Esophagus mucosa (tissue), 1 donor: ENCODE measurements at places on chromosomes 16 and 17. TPM values are rescaled to one million over a fixed set of nuclear protein-coding genes. Genes with fewer than 3 reads are reported as not detected.

GRCh38 chr16:48126801-48127644, 28.8 kb downstream of the ABCC12 start:
- ATAC-seq, result peak; percentile 90

DNA sequence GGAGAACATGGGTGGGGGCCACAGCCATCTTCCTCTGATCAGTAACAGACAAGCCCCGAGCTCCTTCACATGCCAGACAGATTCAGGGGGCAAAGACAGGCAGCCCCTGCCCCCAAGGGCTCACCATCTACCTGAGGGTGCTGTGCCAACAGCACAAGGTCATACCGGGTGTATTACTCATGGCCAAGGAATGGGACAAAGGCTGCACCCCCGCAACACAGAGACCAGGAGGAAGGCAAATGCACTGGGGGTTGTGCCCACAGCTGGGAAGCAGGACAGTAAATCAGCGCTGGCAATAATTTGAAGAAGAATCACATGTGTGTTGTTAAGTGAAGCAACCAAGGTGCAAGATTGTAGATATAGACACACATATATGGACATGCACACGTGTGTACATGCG, 137.1 kb downstream of the C16orf95 start:
- ATAC-seq, result no peak

- peak; percentile 6 for ATAC-seq
Measured at GRCh38 chr16:164827-165538, 795 bp upstream of the HBM start.

DNA sequence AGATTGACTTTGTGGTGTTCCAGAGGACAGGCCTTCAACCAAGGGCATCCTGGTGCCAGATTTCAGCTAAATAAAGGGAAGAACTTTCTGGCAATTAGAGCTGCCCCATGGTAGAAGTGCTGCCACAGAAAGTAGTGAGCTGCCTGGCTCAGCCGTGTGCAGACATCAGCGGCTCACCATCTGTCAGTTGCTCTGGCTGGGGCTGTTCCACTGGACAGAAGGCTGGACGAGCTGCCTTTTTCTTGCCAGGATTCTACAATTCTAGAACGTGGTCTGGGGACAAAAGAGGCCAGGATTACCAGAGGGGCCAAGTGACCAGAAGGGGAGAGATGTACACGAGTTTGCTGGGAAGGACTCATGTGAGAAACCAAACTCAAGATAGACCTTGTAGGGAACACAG, 107.0 kb upstream of the RPL38 start:
- ATAC-seq, result no peak

DNA sequence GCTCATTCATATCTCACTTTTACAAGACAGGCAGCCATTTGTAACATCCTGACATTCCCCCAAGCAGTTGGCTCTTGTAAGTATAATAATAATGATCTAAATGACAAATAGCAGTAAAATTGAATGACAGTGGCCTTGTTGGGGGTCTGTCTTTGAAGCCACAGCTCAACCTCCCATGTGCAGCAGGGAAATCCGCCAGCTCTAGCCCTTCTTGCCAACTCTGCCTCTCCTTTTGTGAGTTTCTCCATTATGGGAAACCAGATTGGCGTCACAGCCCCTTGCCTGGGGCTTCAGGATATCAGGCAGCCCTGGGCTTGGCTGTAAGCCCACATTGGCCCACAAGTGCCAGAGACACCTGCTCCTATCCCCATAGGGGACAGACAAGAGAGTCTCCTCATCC, 70.4 kb upstream of the CACNG5 start:
- no peak for ATAC-seq

DNA sequence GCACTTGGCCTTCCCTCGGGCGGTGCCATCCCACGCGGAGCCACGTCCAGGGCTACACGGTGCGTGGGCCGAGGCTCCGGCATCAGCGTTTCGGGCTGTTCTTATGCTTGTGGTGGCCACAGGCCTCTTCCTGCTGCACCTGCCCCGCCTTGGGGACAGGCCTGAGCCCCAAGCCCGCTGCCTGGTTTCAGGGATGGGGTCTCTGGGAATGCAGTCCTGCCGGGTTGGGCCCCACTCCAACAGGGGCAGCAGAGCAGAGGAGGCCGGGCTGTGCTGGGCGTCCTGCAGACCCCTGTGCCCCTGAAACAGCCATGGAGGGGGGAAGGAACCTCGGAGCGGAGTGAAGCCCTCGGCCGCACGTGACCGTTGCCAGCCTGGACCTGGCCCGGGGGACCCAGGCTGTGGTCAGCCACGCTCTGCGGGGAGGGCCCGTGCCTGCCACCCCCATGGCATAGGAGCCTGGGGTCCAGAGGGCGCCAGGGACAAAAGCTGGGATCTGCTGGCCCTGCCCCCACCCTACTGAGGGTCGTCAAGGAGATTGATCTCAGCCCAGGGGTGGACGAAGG, 453 bp upstream of the WFIKKN1 start:
- ATAC-seq, result no peak

DNA sequence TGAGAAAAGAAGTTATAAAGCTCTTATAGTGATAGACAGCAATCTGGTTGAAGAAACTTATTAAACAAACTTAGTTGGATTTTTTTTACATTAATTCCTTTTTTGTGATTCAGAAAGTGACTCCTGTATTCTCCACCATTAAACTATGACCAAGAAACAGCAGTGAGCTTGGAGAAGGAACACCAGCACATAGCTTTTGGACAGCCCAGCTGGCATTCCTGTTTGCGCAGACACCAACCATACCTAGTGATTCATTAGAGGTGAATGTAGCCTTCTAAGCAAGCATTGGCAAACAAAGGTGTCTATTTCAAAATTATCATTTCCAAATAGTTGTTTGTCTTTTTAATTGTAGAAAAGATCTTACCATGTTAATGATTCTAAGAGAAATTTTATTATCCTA, 94.4 kb downstream of the STXBP4 start:
- ATAC-seq, result peak; percentile 77

- no peak for ATAC-seq
Measured at GRCh38 chr17:14334276-14334840, 33.5 kb downstream of the HS3ST3B1 start.

- no peak for ATAC-seq
Measured at GRCh38 chr17:32941419-32942032, 13.6 kb downstream of the TMEM98 start.

DNA sequence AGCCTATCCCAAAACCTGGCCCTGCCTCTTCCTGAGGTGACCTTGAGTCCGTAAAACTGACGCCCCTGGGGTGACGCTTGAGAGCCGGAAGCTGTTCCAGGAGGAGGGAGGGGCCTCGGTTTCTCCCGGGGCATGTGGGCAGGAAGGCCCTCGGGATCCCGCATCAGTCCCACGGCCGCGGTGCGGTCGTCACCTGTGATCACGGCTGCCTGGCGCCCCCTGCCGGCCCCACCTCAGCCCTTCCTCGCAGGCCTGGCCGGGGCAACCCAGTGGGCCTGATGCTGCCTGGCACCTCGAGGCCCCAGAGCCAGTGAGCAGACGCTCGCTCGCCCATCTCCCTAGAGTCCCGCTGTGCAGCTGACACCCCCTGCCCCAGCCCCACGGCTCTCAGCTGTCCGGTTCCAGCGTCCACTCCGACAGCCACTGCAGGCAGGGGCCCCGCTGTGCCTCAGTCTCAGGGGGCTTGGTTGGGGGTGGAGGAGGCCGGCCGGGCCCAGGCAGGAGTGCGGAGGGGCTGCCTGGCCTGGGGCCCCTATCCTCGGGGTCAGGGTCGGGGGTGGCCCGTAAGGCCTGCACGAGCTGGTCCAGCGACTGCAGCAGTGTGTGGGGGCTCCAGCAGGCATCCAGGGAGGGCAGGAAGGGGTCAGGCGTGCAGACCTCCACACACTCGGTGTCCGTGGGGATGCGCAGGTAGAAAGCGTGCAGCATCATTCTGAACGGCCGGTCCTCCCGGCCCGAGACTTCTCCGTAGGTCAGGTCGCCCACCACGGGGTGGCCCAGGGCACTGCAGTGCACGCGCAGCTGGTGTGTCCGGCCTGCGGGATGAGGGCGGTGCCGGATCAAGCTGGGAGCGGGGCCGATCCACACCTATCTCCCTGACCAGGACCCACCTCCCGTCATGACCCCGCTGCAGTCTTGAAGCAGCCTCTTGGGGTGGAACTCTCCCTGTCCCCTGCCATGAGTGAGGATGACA, 2.3 kb downstream of the RPUSD1 start:
- no peak for ATAC-seq

- ATAC-seq, result peak; percentile 30
Measured at GRCh38 chr16:28497861-28498599, 3.6 kb downstream of the APOBR start.

DNA sequence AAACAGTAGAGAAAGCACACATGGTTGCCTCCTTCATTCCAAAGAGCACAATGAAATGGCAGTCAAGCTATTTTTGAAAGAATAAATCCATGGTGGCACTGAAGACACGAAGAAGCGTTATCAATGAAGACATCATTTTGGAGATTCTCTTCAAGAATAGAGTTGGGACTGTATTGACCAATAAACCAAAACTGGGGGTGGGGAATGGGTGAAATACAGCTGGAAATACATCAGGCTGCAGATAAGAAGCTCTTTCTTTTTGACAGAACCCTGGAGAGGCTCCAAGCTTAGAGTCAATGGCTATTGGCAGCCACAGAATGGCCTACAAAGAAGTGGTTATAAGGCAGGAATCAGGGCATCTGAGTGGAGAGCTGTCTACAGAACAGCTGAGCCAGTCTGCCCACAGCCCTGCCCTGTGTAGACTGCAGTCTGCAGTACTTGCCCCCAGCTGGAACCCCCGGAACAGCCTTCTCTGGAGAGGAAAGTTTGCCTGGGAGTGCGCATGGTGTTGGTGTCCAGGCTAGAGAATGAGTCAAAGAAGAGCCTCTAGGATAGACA, 100.4 kb downstream of the STX8 start:
- no peak for ATAC-seq

DNA sequence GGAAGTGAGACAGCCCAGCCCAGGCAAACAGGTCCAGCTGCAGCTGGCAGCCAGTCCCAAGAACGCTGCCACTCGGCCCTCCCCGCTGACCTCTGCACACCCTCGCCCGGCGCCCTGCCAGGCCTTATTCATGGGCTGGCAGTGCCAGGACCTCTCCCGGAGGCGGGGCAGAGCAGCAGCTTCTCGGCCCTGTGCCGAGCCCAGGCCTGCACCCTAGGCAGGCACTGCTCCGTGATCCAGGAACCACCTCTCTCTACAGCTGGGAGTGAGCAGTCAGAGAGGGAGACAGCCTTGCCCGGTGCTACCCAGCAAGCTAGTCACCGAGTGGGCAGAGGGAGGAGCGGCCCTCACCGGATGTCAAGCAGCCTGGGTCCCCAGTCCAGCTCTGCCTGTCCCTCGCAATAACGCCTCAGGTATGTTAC, 79.9 kb upstream of the CBX4 start:
- ATAC-seq, result peak; percentile 91

- ATAC-seq, result no peak
Measured at GRCh38 chr17:33241390-33241789, 51.7 kb downstream of the ASIC2 start.

- ATAC-seq, result no peak
Measured at GRCh38 chr16:62741692-62742091, 705.5 kb upstream of the CDH8 start.

DNA sequence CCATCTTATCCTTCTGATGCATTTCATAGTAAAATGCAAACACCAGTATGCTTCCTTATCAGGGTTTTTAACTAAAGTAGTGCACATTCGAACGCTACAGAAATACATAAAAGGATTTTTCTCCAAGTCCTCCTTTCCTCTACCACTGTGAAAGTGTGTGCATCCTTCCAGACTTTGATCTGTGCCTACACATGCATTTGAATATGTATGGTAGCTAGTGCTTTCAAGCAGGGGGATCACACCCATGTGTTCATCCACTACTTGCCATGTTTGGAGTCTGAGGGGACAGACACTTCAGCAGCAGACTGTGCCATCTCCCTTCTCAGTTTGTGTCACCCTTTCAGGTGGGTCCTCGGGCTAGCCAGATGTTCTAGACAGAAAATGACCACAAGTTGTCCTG, 14.9 kb downstream of the LDHD start:
- no peak for ATAC-seq

DNA sequence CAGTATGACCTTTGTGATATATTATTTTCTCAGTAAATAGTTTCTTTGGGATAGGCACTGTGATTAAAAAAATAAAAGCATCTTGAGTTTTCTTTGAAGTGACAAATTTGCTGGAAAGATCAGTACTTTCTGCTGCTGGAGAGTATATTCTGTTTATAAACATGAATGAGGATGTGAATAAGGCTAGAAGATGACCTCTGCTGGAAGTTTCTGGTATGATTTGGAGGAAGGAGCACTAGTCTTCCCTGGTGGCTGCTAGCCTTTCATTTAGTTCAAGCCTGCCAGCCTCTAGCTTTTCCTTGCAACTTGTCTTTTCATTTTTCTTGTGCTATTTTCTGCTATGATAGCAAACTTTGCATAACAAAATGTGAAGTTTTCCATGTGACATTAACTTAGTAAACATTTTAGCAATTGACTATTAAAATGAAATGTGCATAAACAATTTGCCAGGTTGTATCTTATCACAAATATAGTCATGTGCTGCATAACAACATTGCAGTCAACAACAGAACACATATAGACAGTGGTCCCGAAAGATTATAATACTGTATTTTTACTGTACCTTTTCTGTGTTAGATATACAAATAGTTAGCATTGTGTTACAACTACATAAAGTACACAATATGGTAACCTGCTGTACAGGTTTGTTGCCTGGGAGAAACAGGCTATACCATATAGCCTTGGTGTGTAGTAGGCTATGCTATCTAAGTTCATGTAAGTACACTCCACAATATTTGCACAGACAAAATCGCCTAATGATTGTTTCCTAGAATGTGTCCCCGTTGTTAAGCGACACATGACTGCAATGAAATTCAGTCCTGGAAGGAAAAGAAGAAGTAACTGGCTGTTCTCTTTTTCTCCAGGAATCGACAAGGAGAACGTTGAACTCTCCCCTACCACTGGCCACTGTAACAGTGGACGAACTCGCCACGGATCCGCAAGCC, 18.1 kb upstream of the RAB11FIP4 start:
- ATAC-seq, result peak; percentile 62

GRCh38 chr16:81885976-81886586, 107.0 kb downstream of the PLCG2 start:
- peak; percentile 60 for ATAC-seq

DNA sequence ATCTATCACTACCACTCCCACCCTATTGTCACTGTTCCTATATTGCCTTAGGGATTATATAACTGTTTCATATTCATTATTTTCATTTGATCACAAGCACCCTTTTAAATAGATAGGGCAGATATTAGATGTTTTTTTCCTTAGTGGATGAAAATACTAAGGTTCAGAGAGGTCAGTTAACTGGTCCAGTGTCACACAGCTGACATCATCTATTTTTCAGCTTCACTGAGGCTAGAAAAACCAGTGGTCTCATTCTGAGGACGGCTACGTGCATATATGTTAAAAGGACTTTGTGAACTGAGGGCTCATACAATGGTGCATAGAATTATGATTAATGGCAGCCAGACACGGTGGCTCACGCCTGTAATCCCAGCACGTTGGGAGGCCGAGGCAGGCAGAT, 29.0 kb upstream of the RGS9 start:
- ATAC-seq, result no peak

- ATAC-seq, result no peak
Measured at GRCh38 chr17:1591474-1592090, 29.0 kb upstream of the PITPNA start.

- ATAC-seq, result no peak
Measured at GRCh38 chr17:8496081-8496480, 60.4 kb downstream of the NDEL1 start.

Gene CALB2
- total RNA-seq, result 3.2 TPM

Gene TBC1D3
- not detected for total RNA-seq

Gene CPNE2
- 14.2 TPM for total RNA-seq

Gene TP53TG3F
- total RNA-seq, result not detected

Gene LPO
- total RNA-seq, result 0.44 TPM

Gene MEIOB
- not detected for total RNA-seq

Gene ABCC3
- total RNA-seq, result 17.6 TPM

Gene ENPP7
- total RNA-seq, result not detected
